ENCODE measurements at places on chromosomes 12 and 14. TPM values are rescaled to one million over a fixed set of nuclear protein-coding genes. Genes with fewer than 3 reads are reported as not detected.

The CAPZA3 gene
- not detected for total RNA-seq

The DNAJC22 gene
- total RNA-seq, result 8.2 TPM

The SSTR1 gene
- total RNA-seq, result 0.56 TPM

The DCP1B gene
- 2.3 TPM for total RNA-seq

The SLC10A1 gene
- total RNA-seq, result not detected

The SLC7A8 gene
- total RNA-seq, result 0.23 TPM

The ARMH4 gene
- not detected for total RNA-seq

The FAM90A1 gene
- total RNA-seq, result not detected

The SYNDIG1L gene
- not detected for total RNA-seq

The LALBA gene
- not detected for total RNA-seq

The VRTN gene
- total RNA-seq, result 4.1 TPM

The PRKD1 gene
- not detected for total RNA-seq

The GLT1D1 gene
- not detected for total RNA-seq

The RNASE2 gene
- total RNA-seq, result not detected

The OAS2 gene
- total RNA-seq, result 3.4 TPM

The SELPLG gene
- total RNA-seq, result not detected

The KRT83 gene
- 0.94 TPM for total RNA-seq

The CLEC4A gene
- 0.64 TPM for total RNA-seq

The KLRC3 gene
- 0.46 TPM for total RNA-seq

The PLEKHH1 gene
- 11.0 TPM for total RNA-seq

The B3GNT4 gene
- 2.1 TPM for total RNA-seq

The RNU4-1 gene
- under 0.01 TPM for total RNA-seq

The CCT2 gene
- total RNA-seq, result 208 TPM

The LGMN gene
- 62.2 TPM for total RNA-seq

The SLC2A13 gene
- total RNA-seq, result 3.5 TPM

The DACT1 gene
- not detected for total RNA-seq

The NOVA1 gene
- total RNA-seq, result 0.37 TPM

The KCNK10 gene
- total RNA-seq, result not detected

The SERPINA10 gene
- not detected for total RNA-seq

The ALDH6A1 gene
- 4.5 TPM for total RNA-seq

The TSHR gene
- total RNA-seq, result not detected

The BLTP3B gene
- 13.4 TPM for total RNA-seq

The PLD4 gene
- total RNA-seq, result not detected

The FAIM2 gene
- 0.58 TPM for total RNA-seq
